GM23338 (cell line): ENCODE measurements at places on chromosomes 1 and 21. TPM values are rescaled to one million over a fixed set of nuclear protein-coding genes. Genes with fewer than 3 reads are reported as not detected.
A peak's percentile ranks its signal among the peaks of the same experiment; 100 is the strongest.

The YOD1 gene
- total RNA-seq, result 19.7 and 21.9 TPM in 2 replicates

DNA sequence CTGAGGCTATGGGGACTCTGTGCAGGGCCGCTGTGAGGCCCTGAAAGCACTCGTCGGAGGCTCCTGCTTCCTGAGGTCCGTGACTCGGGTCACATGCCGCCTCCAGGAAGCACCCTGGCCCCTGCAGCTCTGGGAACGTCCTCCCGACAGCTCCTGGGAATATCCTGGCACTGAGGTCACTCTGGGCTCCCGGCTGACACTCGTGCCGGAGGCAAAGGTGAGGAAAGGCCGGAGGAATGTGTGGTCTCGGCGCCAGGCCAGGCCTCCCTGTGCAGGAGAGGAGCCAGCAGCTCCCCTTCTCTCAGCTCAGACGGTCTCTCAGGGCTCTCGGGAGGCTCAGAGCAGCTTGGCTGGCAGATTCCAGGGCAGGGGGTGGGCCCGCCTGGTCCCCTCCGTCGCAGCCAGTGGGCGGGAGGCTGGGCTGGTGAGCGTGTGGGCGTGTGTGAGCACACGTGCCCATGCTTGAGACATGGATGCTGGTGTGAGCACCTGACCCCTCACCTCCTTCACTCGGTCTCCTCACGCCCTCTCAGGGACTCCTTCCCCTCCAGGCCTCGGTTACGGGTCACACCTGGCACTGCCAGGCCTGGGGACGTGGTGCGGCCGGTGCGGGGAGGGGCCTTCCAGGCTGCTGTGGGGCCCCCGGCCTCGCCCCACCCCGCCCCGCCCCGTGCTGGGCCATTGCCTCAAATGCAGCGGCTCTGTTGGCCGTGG, 5.5 kb upstream of the RNF223 start:
- H3K27me3 ChIP-seq, result no peaks in the 10 kb centered on the region
- DNase-seq, result peak; percentile 77
- no peaks in the 10 kb centered on the region for H3K36me3 ChIP-seq
- H3K27ac ChIP-seq, result no peak overlapping the region

DNA sequence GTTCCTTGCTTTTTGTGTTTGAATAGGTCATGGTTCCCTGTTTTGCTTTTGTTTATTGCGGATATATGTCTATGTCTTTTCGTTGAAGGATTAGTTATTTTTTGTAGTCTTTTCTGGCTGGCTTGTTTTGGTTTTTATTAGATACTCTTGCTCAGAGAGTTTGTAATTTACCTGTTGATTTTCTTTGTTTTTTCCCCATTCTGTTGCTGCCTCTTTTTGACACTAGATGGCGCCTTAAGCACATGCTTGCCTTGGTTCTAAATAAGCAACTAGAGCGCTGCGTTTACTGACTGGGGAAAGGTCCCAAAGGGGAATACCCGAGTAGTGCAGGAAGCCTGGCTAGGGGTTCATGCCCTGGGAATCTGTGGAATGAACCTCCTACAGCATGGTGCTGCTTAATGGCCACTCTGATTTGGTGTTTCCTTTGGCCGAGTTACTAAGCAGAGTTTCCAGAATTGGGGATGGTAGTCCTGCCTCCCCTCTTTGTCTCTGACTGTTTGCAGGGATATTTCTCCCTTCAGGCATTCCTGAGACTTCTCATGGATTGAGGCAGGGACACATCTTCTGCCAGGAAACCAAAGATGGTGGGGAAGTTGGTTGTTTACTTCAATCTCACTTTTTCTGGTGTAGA, 143.2 kb downstream of the PTPRU start:
- peak; percentile 89 for DNase-seq
- H3K27me3 ChIP-seq, result no peaks in the 10 kb centered on the region
- H3K27ac ChIP-seq, result no peak overlapping the region
- no peak overlapping the region for H3K4me3 ChIP-seq
- no peaks in the 10 kb centered on the region; the same call in 1 of the 2 replicates for H3K4me1 ChIP-seq
- H3K36me3 ChIP-seq, result peaks cover 10% of the 10 kb centered on the region

DNA sequence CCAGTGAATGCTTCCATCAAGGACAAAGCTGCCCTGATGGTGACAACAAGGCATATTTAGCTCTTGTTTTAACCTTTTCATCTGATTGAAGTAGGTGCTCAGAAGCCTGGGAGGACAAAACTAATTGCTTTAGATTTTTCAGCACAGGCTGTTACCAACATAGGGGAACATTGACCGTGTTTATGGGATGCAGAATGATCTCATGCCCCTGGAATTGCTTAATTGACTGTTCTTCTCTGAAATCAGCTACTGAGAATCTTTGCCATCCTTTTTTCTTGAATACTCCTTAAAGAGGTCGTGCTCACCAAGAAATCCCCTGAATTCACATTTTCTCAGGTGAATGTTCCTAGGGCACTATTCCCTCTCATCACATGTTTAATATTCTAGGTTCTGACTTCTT, 95.9 kb upstream of the CCDC190 start:
- no peaks in the 10 kb centered on the region for H3K4me1 ChIP-seq
- no peaks in the 10 kb centered on the region for H3K27me3 ChIP-seq
- H3K36me3 ChIP-seq, result no peaks in the 10 kb centered on the region

DNA sequence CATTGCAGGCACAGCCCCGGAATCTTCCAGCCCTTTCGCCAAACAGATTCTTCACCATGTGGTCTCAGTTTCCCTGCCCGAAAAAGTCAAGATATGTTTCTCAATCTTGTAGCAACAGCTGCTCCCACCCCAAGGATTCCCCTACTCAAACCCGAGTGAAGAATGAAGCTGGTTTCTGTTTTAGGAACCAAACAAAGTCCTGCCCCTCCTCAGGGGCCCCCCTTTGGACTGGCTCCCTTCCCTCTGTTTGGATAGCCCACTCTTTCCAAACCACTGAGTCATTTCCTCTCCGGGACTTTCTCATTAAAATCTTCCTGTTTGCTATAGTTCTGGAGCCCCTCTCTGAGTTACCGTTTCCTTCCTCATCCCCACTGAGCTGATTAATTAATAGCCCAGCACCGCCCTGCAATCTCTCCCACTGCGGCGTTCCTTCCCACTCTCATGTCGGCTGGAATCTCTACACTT, 100.9 kb downstream of the TSEN15 start:
- no peaks in the 10 kb centered on the region for H3K27me3 ChIP-seq
- H3K36me3 ChIP-seq, result no peaks in the 10 kb centered on the region
- DNase-seq, result no peak
- H3K27ac ChIP-seq, result no peak overlapping the region
- H3K4me3 ChIP-seq, result no peak overlapping the region

DNA sequence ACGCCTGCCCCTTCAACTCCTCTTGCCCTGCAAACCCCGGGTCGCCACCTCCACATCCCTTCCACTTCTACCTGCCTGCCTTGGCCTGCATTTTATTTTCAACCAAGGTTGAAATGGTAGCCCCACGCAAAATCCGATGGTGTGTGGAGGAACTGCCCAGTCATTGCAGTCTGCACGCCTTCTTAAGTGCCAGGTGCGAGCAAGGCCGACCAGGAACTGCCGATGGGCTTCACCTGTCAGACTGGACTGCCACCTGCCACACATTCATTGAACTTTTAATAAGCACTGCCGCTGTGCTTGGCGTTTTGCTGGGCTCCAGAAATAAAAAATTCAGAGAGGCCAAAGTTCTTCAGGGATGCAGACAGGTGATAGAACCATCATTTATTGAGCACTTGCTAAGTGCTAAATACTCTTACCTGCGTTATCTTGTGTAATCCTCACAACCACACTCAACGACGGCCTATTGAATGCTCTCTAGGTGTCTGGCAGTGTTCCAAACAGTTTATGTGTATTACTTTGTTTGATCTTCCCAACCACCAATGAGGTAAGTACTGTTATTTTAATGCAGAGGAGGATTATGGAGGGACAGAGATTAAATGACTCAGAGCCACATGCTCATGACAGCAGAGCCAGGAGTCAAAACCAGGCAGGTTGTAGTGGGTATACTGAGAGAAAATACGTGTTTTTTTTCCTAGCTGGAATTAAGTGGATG, 36.2 kb downstream of the CACHD1 start:
- H3K27me3 ChIP-seq, result peaks cover 41% of the 10 kb centered on the region
- H3K4me3 ChIP-seq, result peak overlapping the region; percentile 56
- H3K36me3 ChIP-seq, result no peaks in the 10 kb centered on the region
- H3K27ac ChIP-seq, result no peak overlapping the region
- peaks cover 86% of the 10 kb centered on the region for H3K4me1 ChIP-seq

GRCh38 chr1:183648042-183648441, 5.1 kb downstream of the APOBEC4 start:
- no peaks in the 10 kb centered on the region for H3K27me3 ChIP-seq
- no peak overlapping the region for H3K27ac ChIP-seq
- no peak overlapping the region for H3K4me3 ChIP-seq
- no peaks in the 10 kb centered on the region for H3K36me3 ChIP-seq
- no peak for DNase-seq

- H3K4me1 ChIP-seq, result peaks cover 7% of the 10 kb centered on the region
- H3K27ac ChIP-seq, result no peak overlapping the region
- no peak overlapping the region for H3K4me3 ChIP-seq
- DNase-seq, result no peak
Measured at GRCh38 chr1:40971966-40972365, 7.5 kb upstream of the CTPS1 start.

GRCh38 chr1:24536391-24536840, 19.5 kb upstream of the NCMAP start:
- no peak overlapping the region; the same call in 1 of the 2 replicates for H3K27ac ChIP-seq
- H3K27me3 ChIP-seq, result no peaks in the 10 kb centered on the region
- H3K4me3 ChIP-seq, result no peak overlapping the region
- no peak for DNase-seq
- H3K36me3 ChIP-seq, result no peaks in the 10 kb centered on the region; the same call in 1 of the 2 replicates

DNA sequence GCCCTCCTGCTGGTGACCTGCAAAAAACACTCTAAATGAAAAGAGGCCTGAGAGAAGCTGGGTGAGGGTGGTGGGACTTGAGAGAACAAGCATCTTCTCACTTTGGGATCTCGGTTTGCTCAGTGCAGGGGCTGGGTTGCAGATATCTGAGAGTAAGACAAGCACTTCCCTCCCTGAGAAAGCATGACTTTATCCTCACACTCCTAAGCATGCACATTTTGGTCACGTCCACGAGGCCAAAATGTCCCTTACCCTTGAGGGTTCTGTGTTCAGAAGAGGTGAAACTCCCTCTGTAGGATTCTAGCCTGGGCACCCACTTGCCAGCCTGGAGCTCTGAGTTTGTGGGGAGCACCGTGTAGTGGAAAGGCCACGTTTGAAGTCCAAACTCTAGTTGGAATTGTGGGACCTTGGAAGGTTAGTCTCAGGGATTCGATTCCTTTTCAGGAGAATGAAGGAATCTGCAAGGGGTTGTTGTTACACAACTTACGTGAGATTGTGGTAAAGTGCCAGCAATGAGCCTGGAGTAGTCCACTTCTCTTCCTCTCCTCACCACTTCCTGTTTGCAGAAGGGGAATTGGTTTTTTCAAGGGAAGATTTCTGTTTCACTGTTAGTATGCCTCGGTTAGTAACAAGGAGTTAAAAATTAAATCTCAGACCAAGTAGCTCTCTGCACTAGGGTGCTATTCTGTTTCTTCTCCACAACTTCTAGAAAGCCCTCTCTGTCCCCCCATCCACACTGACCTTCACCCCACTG, 3.0 kb downstream of the FCAMR start:
- no peaks in the 10 kb centered on the region for H3K27me3 ChIP-seq
- H3K4me1 ChIP-seq, result no peaks in the 10 kb centered on the region
- no peak for DNase-seq
- H3K36me3 ChIP-seq, result no peaks in the 10 kb centered on the region

DNA sequence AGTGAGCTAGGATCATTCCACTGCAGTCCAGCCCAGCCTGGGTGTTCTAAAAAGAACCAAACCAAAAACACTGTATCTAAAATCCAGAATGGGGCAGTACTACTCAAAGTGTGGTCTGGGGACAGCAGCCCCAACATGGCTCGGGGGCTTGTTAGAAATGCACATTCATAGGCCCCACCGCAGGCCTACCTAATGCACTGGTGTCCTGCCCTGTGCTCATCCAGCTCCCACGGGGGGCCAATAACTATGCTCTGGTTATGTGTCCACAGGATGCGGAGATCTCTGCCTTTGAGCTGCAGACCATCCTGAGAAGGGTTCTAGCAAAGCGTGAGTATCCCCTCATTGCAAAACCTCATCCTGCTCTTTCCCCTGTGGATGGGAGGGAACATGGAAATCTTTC, 51.5 kb downstream of the CAPN2 start:
- H3K4me1 ChIP-seq, result no peaks in the 10 kb centered on the region
- no peak for DNase-seq
- no peak overlapping the region for H3K27ac ChIP-seq
- H3K4me3 ChIP-seq, result no peak overlapping the region
- H3K27me3 ChIP-seq, result no peaks in the 10 kb centered on the region

DNA sequence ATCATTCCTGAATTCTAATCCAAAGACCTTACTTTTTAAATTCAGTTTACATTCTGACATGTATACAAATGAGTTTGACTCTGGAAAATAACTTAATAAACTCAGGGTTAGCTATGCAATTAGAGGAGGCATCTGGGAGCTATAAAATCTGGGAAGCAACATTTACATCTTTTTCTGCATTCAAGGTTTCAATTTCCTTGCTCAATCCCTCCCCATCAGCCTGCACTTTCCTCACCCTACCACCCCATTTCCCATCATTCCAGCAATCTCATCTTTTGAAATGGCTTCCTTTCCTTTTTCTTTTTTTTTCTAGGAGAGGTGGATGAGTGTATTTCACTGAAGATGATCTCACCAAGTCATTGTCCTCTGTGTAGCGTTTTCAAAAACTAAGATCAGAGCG, 65.3 kb upstream of the BEND5 start:
- H3K27me3 ChIP-seq, result no peaks in the 10 kb centered on the region
- H3K4me3 ChIP-seq, result no peak overlapping the region

GRCh38 chr1:27682351-27682944, 10.5 kb upstream of the IFI6 start:
- H3K4me1 ChIP-seq, result no peaks in the 10 kb centered on the region
- no peaks in the 10 kb centered on the region; the same call in 1 of the 2 replicates for H3K36me3 ChIP-seq
- H3K4me3 ChIP-seq, result no peak overlapping the region

GRCh38 chr1:155454096-155454495, 108.5 kb downstream of the ASH1L start:
- 0 out of 2 replicates have a peak, but pooled peaks cover 2% of the 10 kb centered on the region for H3K36me3 ChIP-seq
- H3K4me1 ChIP-seq, result no peaks in the 10 kb centered on the region
- no peak for DNase-seq
- H3K4me3 ChIP-seq, result no peak overlapping the region
- H3K27ac ChIP-seq, result no peak overlapping the region
